ENCODE measurements at places on chromosomes 4 and X. TPM values are rescaled to one million over a fixed set of nuclear protein-coding genes. Genes with fewer than 3 reads are reported as not detected.

DIAPH2 gene
- total RNA-seq, result 4.5 TPM

ELF4 gene
- 28.7 TPM for total RNA-seq

DUSP21 gene
- total RNA-seq, result not detected

SEPSECS gene
- total RNA-seq, result 2.8 TPM

MAOA gene
- 1.3 TPM for total RNA-seq
